ENCODE measurements at places on chromosomes 6 and 20.

- no peak for DNase-seq
These were observed 5.0 kb upstream of the CAP2 start for GRCh38 chr6:17388365-17388764.

- DNase-seq = no peak
These were observed 2.8 kb downstream of the TMC2 start for GRCh38 chr20:2538931-2539720.

- no peak for DNase-seq
These were observed 111.3 kb upstream of the MLN start for GRCh38 chr6:33915134-33915533.

DNA sequence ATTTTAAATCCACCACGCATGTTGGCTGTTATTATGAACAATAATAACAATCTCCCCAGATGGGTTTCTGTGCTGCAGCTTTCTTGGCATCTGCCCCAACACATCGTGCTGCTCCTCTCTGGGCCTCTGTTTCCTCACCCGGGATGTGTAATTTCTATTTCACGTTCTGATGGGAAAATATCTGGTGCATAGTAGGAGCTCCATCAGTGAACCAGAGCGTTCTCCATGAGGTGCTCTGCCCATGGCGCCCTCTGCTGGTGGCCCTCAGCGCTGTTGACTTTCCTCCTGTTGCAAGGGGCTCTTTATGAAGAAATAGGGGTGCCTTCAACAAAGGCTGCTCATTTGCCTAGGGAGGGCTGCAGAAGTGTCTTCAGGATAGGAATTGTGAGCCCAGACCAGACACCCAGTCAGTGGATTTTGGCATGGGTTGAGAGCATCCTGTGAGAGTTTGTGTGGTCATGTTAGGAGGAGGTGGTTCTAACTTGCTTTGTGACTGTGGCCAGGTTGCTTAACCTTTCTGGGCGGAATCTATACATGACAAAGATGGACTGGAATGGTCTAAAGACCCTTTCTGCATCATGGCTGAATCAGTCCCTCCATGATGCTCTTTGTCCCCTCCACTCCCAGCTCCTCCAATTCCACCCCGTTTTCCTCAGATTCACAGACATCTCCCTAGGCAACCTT is 8.1 kb downstream of the SCRT2 start:
- DNase-seq = no peak

- no peak for DNase-seq
These were observed 276.8 kb downstream of the NRN1 start for GRCh38 chr6:5729813-5730517.

DNA sequence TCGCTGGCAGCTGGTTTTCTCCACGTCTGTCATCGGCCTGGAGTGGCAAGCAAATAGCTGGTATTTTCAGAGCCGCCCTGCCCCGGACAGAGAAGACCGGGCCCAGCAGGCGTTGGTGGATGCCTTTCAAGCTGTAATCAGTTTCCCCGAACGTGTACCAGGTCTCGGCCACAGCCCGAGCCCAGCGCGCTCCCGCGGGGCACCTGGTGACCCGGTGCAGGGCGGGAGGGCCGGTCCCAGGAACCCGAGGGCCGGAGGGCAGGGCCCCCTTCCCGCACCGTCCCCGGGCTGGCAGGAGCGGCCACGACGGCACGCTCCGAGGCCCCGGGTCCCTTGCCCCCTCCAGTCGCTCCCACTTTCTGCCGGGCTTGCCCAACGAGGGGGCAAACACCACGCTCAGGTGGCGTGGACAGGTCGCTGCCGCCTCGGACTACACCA is 348 bp upstream of the PYGB start:
- DNase-seq = no peak

GRCh38 chr20:11922561-11922960 is 4.9 kb downstream of the BTBD3 start:
- no peak for DNase-seq

- no peak for DNase-seq
These were observed 11.9 kb downstream of the PCIF1 start for GRCh38 chr20:45946149-45946970.

DNA sequence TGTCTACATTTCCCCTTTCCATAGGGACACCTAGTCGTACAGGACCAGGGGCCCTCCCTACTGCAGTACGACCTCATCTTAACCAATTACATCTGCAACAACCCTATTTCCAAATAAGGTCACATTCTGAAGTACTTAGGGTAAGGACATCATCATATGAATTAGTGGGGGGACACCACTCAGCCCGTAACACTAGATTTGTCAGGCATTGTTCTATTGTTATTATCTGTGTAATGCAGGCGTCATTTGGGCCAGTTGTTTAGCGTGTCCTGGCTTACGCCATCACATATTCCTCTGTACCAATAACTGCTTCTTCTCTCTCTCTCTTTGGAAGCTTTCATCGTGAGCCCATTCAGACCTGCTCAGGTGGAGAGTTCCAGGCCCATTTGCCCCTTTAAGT is 89.3 kb downstream of the CAP2 start:
- no peak for DNase-seq

DNA sequence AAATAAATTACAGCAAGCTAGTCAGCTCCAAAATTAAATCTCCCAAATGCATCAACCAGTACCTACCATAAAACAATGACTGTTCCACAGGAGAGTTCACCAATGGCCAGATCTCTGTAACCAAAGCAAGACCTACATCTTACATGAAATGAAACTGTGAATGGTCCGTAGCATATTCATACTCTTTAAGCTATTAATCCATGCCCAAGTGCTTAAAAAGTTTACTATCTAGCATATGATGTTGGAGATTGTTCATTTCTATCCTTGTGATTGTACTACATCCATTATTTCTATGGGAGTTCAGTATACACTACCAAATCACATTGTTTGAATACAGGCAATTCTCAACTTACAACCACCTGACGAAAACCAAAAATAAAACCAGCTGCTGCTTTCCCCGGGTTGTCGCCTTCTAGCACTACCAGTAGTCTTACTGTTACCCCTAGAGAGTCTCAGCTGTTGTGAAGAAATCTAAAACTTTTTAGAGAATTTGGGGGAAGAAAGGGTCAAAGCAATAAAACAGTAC is 38.0 kb downstream of the HIVEP2 start:
- no peak for DNase-seq

GRCh38 chr6:112199001-112199403 is 55.4 kb downstream of the LAMA4 start:
- no peak for DNase-seq

- DNase-seq = no peak
These were observed 79.3 kb downstream of the TBC1D7 start for GRCh38 chr6:13248994-13249393.

- DNase-seq = no peak
These were observed 59.9 kb downstream of the SLC22A2 start for GRCh38 chr6:160198606-160199211.

- DNase-seq = no peak
These were observed 47.0 kb upstream of the MANEA start for GRCh38 chr6:95530176-95530819.

DNA sequence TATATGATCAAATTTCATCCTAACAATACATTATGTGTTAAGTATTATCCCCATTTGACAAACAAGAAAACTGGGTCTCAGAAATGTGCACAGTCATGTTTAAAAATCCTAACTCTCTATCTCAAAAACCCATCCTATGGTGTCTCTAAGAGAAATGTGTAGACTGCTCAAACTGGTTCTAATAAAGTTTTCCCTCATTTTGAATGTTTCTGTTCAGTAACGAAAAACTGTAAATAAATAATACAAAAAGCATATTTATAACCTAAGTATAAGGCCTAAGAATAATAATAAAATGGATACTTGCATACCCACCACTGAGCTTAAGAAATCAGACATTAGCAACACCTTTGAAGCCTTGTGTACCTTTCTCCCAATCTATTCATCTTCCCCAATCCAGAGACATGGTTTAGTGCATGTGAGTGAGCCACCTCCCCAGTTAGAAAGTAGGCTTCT is 39.0 kb downstream of the TNFAIP3 start:
- DNase-seq = no peak

DNA sequence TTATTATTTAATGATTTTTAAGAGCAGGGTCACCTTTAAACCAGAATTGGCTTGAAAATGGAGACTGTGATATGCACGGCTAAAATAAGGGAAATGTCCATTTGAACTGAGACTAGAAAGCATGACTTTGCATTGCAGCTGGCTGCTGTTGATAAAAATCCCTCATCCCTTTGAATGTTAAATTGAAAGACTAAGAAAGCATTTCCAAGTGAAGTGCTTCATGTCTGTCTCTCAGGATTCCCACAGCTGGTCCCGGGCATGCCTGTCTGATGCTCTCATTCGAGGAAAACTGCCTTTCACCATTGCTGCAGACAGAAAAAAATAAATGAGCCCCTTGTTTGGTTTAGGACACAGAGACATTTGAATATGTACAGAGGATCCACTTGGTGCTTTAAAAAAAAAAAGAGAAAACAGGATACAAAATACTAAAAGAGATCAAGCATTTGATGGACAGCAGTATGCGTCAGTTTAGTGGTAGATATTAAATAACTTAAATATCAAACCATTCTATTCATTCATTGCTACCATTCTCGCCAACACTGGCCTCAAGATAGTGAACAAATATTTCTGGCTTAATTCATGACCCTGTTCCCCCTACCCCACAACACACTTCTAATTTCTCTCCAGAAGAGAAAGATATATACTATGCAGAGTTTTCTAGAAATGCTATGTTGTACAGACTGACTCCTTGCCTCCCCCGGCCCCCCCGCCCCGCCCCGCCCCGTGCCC is 55.0 kb downstream of the TBC1D7 start:
- DNase-seq = no peak

- DNase-seq = no peak
These were observed 3.5 kb downstream of the FOXP4 start for GRCh38 chr6:41549673-41550072.

- no peak for DNase-seq
These were observed 24.9 kb upstream of the ITCH start for GRCh38 chr20:34337982-34338726.

DNA sequence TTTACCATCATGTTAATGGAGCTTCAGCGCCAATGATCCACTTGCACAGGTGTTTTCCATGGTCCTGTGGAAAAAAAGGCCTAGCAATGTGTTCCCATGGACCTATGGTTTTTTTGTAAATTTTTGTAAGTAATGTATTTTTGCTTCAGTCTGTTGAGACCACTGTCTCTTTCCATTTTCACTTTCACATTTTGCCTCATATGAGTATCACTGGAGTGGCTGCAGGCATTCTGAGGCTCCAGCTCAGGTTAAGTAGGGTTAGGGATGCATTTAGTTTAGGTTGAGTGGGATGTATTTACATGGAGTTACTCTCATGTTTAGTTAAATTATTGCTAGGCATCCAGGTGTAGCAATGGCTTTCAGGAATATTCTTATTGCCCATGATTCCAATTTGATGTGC is 19.2 kb upstream of the LMBRD1 start:
- DNase-seq = no peak

DNA sequence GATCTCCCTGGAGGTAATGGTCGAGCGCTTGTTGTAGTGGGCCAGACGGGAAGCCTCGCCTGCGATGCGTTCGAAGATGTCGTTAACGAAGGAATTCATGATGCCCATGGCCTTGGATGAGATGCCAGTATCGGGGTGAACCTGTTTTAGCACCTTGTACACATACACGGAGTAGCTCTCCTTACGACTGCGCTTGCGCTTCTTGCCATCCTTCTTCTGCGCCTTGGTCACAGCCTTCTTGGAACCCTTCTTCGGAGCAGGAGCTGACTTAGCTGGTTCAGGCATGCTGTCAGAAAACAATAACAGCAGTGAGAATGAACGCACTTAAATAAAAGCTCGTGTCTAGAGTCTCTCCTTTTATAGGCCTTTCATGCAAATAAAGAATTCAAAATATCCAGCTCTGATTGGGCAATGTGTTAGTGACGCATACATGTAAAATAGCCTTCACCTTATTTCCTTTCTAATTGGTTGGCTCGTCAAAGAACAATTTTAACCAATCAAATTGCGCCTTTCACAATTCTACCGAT is 129.2 kb downstream of the HFE start:
- peak; percentile 100 for DNase-seq

DNA sequence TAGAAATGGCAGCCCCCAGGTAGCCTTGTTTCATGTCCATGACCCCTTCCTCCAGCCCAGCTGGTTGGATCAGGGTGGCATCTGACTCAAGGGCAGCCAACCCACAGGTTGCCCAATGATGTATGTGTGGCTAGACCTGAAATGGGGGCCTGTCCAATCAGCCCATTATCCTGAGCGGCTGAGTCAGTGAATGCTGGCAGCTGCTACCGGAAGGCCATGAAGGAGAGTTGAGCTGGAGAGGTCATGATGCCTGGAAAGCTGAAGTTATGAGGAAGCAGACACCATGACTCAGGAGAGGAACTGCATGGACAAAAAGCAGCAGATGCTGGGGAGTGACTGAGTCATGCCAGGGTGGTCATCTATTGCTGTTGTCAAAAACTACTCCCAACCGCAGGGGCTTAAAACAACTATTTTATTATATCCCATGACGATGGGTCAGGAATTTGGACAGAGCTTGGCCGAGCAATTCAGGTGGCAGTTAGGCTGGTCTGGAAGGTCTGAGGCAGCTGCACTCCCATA is 67.3 kb downstream of the MDGA1 start:
- DNase-seq = peak; percentile 92

GRCh38 chr6:134391205-134391604 is 73.3 kb upstream of the SGK1 start:
- no peak for DNase-seq

DNA sequence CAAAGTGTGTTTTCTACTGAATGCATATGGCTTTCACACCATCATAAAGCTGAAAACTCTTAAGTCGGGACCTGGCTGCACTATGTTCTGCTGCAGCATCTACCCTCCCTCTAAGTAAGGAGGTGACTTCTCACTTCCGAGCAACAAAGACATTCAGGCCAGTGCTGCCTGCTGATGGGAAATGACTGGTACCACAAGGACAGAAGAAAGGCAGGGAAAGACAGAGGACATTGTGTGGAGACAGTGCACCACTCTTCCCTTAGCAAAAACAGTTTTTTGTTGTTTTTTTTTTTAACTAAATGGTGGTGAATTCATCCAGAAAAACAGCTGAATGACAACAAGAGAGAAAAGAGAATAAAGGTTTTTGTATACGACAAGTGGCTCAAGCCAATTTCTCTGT is 81.5 kb downstream of the MAP7 start:
- no peak for DNase-seq

DNA sequence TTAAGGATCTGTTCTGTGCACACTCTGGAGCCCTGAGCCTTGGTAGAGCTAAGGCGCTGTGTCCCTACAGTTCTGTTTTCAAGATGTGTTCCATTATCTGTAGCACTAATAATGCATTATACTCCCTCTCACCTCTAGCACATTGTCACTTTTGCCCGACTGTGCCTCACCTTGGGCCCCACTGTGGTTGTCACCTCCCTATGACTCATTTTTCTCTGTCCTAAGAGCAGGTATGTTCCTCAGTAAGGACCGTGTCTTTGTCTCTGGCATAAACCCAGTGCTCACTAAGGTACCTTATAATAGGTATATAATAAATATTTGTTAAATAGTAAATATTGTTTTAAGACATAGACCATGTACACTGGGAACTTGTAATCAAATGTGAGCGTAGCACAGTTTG is 942.5 kb upstream of the CITED2 start:
- DNase-seq = no peak

GRCh38 chr20:62117362-62117646 is 5.0 kb upstream of the LSM14B start:
- no peak for DNase-seq

DNA sequence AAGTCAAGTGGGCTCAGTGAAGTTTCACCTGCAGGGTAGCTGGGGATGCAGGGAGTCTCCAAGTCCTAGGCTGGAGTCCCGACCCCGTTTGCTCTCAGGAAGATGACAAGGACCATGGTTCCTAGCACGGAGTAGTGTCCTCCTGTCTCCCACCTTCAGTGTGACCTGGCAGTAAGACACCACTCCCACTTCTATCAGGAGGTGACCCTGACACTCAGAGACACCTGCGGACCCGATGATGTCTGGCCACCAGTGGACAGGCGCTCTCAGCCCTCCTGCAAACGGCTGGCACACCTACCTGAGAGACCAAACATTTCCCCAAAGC is 1.1 kb downstream of the SOD2 start:
- DNase-seq = no peak

All from HFF-Myc (cell line).